NCI-H2029 (cell line): ENCODE measurements at places on chromosomes 6 and 20.

DNA sequence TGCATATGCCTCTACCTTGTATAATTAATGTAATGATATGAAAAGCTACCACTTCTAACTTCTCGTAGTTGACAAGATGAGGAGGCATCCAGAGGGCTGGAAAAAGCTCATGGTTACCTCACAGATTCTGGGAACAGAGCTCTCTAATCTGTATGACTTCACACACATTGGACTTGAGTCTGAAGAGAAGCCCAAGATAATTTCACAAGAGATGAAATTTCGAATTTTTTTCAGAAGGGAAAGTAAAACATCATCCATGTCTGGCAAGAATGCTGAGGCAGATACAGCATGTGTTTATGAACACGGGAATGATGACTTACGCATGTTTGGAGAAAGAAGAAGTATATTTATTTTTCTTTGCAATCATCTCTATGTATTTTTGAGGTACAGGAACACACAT is 141.8 kb upstream of the TENT5A start:
- DNase-seq: no peak

GRCh38 chr6:90411292-90411781 is 114.7 kb upstream of the BACH2 start:
- no peak for DNase-seq

DNA sequence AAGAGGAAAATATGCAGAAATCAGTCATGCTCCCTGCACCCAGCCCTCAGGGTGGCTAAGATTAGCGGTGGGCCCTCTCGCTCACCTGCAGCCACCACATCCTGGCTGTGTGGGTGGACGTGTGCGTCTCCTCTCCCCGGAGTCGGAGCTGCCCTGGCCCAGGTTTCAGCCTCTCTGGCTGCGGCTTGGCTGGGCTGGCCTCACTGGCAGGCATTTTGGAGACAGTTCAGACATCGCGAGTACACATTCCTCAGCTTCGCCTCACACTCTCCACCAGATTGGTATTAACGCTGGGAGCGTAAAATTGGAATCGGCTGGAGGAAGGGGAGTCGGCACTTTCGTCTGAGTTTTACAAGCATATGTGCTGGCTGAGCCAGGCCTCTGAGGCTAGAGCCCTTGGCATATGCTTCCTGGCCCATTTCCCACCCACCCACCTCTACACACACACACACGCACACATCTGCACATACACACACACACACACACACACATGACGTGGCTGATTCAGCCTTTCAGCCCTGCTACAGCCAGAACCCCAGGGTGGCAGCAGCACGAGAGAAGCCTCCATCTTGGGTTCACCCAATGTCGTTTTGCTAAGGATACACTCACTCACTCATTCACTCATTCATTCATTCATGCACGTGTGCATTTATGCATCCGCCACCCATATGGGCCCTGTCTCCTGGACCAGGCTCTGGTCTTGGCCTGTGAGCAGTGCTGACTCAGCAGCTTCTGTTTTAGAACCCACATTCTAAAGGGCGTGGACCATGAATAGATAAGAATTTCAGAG is 42.9 kb downstream of the BCAS4 start:
- no peak for DNase-seq

DNA sequence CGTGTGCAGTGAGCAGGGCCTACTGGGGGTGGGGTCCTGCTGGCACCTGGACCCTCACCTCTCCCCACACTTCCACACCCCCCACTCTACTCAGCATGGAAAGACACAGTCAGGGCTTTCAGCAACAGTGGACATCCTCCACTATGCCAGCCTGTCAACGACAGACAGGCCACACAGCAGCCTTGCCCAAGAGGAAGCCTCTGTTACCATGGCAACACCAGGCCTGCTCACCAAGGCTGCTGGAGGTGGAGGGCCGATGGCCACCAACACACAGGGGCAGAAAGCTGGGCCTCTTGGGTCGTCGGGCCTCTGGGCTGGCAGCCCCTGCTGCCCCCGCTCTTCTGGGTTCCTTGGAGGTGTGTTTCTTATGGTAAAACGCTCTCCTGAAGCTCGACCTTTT is 13.6 kb downstream of the BNIP5 start:
- DNase-seq: peak; percentile 17

DNA sequence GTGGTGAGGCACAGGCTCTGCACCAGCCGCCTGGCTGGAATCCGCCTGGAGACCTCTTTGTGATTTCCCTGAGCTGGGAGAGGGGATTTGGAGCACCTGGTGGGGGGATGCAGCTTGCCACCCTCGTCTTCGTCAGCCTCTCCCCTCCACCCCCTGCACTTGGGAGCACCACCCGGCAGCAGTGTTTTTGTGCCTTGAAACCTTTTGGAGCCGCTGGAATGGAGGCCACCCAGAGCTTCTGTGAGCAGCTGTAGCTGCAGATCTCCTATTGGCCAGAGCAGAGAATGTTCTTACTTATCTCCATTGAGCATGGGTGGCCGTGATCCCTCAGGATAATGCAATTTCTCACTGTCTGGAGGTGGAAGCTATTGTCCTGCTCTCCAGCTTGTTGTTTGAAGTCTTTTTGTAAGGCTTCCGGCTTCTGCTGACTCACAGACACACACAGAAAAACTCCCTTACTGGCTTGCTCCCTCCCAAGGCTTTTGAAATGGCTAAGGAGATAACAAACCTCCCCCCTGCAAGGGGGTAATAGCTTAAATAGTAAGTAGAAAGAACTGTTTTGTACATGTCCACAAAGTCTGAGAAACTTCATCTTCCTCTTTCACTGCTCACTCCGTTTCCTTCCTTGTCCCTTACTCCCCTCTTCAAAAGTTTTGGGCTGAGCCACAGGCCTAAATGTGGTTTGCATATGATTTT is 271.2 kb downstream of the PRL start:
- no peak for DNase-seq

DNA sequence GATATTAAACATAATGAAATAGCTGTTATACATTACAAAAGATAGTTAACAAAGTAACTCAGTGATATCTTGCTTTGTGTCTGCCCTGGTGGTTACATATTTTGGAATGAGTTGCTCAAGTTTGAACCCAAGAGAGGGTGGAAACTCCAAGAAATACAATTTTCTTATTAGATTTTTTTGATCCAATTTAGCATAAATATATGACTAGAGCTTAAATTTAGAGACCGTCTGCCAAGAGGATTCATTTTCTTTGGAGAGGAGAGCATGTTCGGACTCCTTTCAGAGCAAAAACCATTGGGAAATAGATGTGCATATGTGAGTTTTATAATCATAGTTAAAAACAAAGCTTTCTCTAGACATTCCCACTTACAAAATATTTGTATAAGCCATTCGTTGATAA is 353.4 kb downstream of the EPM2A start:
- no peak for DNase-seq

GRCh38 chr20:38810926-38811630 is 5.6 kb downstream of the PPP1R16B start:
- DNase-seq: no peak

DNA sequence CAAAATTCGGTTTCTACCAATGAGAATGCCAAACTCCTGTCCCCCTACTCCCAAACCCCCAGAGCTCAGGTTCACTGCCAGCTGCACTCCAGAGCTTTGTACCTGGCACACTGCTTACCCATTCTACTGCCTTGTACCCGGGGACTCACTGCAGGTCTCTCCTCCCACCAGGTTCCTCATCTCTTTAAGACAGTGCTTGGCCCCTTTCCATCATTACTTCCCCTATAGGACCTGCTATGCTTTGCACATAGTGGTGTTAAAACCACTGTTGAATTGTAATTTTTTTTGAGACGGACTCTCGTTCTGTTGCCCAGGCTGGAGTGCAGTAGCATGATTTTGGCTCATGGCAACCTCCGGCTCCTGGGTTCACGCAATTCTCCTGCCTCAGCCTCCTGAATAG is 25.9 kb downstream of the LYRM4 start:
- no peak for DNase-seq

DNA sequence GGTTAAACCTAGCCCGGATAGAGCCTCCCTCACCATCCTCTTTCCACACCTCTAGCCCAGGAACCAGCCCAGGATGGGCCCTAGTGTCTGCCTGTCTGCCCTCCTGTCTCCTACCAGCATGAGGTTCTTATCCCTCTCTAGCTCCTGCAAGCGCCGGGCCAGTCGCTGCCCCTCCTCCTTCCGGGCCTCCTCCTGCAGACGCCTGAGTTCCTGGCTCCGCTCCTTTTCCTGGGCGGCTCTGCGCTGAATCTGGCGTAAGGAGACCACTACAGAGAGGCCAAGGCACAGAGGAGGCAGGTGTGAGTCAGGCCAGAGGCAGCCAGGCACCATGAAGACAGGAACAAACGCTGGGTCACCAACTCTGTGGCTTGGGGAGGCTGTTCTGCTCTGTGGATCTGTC is 4.3 kb upstream of the PSORS1C2 start:
- DNase-seq: no peak

GRCh38 chr6:165742047-165742446 is 79.0 kb upstream of the PDE10A start:
- no peak for DNase-seq

GRCh38 chr6:170092826-170093225 is 198.1 kb downstream of the DLL1 start:
- DNase-seq: no peak

GRCh38 chr6:92201618-92202017 is 1217.7 kb downstream of the EPHA7 start:
- DNase-seq: no peak

- DNase-seq: no peak
These were observed 63.7 kb upstream of the BEND3 start for GRCh38 chr6:107179004-107179403.

GRCh38 chr20:62971950-62972844 is 19.7 kb downstream of the SLC17A9 start:
- peak; percentile 70 for DNase-seq

- DNase-seq: no peak
These were observed 146.4 kb downstream of the ERMARD start for GRCh38 chr6:169897601-169898358.

DNA sequence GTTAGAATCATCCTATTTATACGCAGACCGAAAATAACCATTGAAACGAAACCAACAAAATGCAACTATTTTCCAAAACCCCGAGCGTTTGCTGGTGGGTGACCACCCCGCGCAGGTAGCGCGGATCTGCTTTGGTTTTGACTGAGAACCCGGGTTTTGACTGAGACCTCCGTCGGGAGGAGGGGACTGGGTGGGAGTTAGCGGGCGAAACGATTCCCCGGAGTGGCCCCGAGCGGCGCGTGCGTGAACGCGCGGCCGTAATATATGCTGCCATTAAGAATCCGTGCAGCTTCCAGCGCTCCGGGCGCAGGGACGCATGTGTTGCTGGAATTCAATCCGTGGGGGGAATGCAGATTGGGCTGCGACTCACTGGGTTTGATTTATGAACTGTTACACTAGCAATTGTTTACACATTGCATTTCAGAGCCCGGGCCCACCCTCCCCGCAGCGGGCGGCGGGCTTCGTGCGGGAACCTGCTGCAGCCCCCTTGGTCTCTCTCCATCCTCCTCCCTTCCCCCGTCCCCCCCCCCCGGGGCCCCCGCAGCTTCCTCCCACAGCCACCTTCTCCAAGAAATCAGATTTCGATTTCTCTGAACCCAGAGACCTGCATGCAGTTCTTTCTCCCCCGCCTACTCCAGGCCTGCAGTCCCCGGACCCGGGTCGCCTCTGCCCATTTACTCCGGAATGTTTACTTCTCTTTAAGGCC is 9.9 kb downstream of the NRN1 start:
- DNase-seq: peak; percentile 36

- DNase-seq: no peak
These were observed 39.0 kb downstream of the HLA-A start for GRCh38 chr6:29981211-29981812.

DNA sequence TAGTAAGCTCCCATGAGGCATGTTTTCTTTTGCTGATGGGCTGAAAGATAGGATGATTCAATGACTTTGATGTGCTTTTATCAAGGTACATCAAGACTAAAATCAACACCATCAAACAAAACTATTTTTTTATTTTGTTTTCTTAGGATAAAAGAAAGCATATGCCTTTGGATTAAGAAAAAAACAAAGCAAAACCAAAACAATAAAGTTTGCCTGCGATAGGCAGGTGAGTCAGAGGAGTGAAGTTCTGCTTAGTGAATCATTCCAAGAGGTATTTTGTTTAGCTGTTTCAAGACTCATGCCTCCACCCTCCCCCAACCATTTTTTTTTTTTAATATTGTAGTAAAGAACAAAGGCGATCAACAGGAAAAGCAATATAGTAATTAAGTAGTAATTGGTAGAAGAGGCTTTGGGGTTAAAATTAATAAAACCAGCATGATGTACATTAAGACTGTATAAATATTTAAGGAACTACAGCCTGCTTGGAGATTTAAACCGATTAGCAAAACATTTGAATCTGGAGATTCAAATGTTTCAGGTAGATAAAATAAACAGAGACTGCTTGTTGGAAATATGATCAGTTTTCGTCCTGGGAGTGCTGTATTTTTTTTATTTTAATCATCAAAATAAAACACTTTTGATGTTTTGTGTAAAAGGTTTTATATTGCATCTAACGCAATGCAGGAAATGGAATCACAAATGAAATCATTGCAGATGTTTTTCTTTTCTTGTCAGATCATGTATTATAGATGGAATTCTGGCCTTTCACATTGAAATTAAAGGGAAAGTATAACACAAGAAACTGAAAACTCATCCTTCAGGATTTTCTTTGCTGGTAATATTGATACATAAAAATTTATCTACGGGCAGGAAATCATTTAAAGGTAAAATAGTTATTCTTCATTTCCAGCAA is 482.3 kb upstream of the MANEA start:
- DNase-seq: no peak

GRCh38 chr6:102398788-102399390 is 1005.4 kb downstream of the GRIK2 start:
- DNase-seq: no peak

- no peak for DNase-seq
These were observed 3.4 kb downstream of the SLC32A1 start for GRCh38 chr20:38727607-38728190.

GRCh38 chr6:13725052-13725451 is 13.4 kb upstream of the RANBP9 start:
- no peak for DNase-seq

GRCh38 chr6:90780778-90781177 is 193.9 kb upstream of the MAP3K7 start:
- DNase-seq: no peak

DNA sequence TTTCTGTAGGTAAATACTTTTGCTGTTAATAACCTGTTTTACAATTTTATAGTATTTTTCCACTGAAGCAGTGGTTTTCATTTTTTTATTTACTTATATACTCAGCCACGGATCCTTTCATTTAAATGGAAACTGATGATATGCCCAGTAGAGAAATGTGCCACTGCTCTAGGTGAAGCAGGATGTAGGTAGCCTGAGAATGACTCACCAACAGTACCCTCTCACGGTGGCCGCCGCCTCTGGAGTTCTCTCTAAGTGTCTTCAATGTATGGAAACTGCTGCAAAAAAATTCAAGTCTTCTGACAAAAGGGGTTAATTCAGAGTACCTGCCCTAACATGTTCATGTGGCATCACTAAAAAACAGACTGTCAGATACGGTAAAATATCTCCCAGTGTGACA is 6.4 kb downstream of the EYA4 start:
- no peak for DNase-seq

DNA sequence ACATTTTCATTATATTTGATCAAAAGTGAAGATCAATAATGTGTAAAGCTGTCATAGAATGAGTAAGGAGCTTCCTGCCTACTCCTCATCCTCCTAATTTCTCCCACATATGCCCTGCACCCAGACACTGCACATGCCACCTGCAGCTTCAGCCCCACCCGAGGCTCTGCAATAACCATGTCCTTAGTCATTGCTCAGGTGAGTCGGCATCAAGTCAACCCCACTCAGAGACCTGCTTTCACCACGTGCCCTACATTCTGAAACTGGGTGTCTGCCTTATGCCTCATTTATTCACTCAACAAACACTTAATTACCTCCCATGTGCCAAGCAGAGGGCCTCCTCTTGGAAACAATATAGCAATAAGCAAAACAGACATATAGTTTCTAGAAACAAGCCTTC is 15.4 kb upstream of the TNFAIP3 start:
- DNase-seq: no peak
